Stimulated activated CD8-positive, alpha-beta memory T cell treated with anti-CD3 and anti-CD28 coated beads, Interleukin-2, amount 100 ng/mL, for 1 hour (primary cell): ENCODE measurements at places on chromosomes 7 and 10.

GRCh38 chr10:22620140-22620857 is 94.1 kb downstream of the PIP4K2A start:
- DNase-seq: no peak

- no peak for DNase-seq
Measured at GRCh38 chr7:18206331-18206730, 178.7 kb upstream of the PRPS1L1 start.

GRCh38 chr10:102001435-102002068 is 54.4 kb downstream of the ARMH3 start:
- DNase-seq: no peak

DNA sequence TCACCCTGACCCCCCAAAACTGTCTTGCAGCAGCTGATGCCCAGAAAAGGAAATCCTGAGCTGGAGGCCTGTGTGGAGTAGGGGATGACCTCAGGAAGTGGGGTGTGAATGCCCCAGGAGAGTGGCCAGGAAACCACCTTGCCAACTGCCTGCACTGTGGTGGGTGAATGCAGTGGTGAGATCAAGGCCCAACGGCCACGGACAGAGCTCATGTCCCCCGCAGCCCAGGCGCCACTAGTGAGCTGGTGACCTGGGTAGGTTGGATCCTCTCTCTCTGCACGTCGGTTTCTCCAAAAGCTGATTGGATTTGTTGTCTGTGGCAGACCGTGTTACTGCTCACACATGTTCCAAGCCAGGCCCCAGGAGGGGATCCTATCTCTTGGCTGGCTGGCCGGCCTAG is 448.9 kb downstream of the TCERG1L start:
- DNase-seq: no peak

GRCh38 chr7:7884855-7885254 is 83.7 kb upstream of the GLCCI1 start:
- no peak for DNase-seq

DNA sequence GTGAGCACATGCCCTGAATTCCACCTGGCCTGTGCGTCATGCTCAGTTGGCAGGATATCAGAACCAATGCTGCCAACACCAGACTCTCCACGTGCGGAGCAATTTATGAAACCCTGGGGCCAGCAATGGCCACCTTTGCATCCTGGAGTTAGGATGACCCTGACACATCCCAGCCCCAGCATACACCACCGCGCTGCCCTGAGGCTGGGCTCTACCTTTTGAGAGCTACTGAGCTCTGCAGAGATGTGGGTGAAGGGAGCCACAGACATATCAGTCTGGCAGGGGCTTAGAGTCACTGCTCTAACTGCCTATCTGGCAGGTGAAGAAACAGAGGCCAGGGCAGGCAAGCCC is 41.9 kb downstream of the SYPL1 start:
- no peak for DNase-seq

DNA sequence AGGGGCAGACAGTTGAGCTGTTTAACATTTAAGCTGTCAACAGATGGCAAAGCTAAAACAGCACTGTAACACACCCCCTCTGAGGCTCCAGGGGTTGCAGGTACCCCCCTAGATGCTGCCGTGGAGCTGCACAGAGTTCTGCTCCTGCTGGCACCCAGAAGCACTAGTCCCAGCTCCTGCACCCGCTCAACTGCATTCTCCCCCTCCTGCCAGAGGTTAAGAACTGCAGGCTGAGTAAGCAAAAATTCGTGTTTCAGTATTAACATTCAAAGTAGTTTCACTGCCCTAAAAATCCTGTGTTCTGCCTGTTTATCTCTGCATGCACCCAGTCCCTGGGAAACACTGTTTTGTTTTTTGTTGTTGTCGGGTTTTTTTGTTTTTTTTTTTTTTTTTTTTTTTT is 790.8 kb upstream of the KCND2 start:
- DNase-seq: no peak

DNA sequence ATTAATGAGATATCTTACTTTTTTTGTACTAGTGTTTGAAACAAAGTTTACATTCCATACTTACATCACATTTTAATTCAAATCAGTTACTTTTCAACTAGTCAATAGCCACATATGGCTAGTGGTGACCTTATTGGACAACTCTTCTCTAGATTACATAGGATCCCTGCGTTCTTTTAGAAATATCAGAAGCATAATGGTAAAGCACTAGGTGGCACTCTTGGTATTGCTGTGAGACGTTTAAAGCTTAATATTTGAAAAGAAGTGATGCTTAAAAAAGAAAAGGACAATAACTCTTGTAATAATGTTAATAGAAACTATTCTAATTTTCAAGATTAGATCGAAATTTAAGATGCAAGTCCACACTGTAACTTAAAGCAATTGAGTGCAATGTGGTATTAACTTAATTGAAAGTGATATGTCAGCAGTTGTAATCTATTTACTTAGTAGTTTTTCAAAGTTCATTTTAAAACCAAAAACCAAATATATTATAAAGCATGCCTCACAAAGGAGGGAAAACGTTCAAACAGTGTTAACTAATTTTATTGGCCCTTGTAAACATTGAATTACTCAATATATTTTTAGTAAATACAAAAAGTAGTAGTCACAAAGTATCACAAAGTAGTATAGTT is 339.1 kb downstream of the ATRNL1 start:
- no peak for DNase-seq

DNA sequence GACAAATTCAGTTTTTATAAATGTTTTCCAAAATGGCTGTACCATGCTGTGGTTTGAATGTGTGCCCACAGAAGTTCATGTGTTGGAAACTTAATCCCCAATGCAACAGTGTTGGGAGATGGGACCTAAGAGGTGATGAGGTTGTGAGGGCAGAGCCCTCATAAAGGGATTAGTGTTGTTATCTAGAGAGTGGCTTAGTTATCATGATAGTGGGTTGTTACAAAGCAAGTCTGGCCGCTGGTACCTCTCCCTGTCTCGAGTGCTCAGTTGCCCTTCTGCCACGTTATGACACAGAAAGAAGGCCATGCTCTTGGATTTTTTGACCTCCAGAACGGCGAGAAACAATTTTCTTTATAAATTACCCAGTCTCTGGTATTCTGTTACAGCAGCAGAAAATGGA is 119.0 kb downstream of the BTAF1 start:
- no peak for DNase-seq

DNA sequence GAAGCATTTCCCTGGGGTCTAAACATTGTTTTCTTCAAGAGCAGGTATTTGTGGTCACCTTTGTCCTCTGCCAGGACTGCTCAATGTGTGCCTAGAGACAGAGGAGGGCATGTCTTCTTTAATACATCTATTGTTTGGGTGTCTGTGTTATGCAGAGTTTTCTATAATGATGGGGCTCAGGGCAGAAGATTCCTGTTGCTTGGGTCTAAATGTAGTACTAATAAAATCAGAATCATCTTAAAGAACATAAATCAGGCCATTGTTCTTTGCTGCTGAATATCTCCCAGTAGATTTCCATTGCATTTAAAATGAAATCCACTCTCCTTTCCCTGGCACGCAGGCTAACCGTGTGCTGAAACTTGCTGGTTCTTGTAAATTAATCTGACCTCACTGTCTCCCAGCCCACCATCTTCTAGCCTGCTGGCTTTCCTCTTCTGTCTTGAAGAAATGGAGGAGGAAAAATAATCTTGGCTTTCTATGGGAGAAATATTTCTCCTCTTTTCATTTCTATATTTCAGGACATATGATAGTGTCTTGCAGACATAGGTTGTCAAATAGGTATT is 1396.8 kb downstream of the GATA3 start:
- no peak for DNase-seq

- DNase-seq: no peak
Measured at GRCh38 chr7:158576050-158576762, 11.4 kb downstream of the PTPRN2 start.

GRCh38 chr7:48085942-48086341 is 3.1 kb upstream of the UPP1 start:
- no peak for DNase-seq

DNA sequence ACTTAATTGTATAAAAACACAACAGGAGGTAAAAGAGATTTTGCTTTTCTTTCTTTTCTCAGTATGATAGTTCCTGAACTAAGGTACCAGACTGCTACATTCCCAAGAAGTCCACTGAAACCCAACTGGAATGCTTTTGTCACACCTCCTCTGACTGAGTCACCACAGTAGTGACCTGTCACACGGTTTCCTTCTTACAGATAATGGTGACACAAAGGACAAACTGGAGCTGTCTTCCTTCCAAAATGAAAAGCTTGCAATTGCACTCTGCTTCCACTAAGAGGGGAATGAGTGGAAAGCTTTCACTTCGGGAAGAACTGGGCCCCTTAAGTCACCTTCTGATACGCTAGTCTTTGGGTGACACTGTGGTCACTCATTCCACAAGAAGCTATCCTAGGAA is 122.2 kb downstream of the KMT2E start:
- DNase-seq: no peak
